Right hindlimb (tissue), 1 donor: ENCODE measurements at places on chromosomes 1 and 21.

DNA sequence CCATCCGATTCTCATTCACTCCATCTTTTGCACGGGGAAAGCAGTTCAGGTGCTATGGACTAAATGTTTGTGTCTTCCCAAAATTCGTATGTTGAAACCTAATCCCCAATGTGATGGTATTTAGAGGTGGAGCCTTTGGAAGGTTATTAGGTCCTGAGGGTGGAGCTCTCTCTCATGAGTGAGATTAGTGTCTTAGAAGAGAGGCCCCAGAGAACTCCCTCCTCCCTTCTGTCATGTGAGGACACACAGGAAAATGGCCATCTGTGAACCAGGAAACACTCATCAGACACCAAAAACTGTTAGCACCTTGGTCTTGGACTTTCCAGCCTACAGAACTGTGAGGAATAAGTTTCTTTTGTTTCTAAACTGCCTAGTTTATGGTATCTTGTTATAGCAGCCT is 15.8 kb upstream of the CCDC190 start:
- DNase-seq = no peak

DNA sequence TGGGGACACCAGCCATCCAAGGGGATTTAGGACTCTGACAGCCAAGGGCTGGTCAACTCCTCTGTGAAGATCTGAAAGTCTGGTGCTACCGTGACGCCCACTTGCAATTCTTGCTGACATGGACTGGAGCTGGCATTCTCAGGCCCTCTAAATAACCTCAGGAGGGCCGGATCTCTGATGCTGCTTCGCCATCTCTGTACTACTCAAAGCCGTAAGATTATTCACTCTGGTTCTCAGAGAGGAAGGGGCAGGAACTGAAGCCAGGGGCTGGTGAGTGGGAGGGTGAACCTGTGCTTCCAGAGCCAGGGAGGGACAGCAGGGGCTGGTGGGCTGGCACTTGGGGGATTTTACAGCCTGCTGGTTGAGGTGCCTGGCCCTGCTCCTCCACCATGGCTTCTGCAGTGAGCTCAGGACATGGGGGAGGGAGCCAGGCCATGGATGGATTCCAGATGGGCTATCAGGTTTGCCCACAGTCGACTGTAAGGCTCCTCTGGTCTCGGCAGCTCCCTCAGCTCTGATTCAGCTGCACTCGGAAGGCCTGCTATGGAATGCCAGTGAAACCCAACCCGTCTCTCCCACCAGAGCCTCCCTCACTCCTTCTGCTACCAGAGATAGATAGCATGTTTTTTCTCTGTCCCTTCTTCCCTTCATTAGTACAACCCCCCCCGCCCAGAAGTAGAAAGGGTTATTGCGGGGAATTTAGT is 84.5 kb downstream of the PLXNA2 start:
- peak; percentile 84 for DNase-seq

DNA sequence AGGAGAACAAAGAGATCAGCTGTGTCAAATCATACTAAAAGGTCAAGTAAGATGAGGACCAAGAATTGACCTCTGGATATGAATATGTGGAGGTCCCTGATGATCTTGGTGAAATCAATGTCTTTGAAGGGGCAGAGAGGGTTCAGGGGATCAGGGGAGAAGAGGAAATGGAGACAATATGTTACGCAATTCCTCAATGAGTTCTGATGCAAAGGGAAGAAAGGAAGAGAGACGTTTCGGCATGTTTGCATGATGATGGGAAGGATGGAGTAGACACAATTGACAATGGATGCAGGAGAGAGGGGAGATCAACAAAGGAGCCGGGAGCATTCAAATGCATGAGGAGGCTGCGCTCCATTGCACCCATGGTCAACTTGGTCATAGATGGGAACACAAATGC is 36.0 kb upstream of the GUCA2B start:
- no peak for DNase-seq

DNA sequence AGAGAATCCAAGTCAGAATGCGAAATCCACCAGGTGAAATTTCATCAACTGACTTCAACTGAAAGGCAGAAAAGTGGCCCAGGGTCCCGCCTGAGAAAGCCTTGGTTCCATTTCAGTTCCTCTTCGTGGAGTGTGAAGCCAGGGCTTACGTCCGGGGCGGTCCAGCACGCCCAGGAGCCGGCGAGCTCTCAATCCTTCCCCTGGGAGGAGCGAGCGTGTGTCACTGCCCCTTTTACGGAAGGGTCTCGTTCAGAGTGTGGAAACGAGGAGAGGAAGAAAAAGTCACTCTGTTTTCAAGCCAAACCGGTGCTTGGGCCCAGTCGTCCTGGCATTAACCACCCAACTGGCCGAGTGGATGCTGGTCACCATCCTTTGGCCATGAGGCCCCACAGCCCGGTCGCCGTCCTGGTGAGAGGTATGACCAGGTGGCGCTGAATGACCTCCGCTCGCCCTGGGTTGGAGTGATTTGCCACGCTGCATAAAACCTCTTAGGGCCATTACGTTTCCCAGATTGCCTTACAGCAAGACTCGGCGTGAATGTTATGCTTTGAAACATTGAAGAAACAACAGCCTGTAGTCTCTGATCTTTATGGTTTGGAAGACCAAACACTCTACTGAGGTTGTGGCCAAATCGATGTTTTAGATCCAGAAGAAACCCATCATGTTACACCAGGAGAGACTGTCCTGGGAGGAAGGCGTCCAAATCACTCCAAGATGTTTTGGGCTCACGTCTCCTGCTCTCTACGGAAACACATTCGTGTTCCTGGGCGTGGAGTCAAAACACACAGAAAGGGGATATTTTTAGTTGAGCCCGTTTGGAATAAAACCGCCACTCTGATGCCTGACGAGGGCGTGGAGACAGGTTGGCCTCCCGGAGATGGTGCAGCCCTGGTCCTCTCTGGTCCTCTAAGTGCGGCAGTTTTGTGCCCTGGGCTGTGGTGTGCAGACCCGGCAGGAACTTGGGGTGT is 93.6 kb upstream of the ACTRT2 start:
- DNase-seq = peak; percentile 78

DNA sequence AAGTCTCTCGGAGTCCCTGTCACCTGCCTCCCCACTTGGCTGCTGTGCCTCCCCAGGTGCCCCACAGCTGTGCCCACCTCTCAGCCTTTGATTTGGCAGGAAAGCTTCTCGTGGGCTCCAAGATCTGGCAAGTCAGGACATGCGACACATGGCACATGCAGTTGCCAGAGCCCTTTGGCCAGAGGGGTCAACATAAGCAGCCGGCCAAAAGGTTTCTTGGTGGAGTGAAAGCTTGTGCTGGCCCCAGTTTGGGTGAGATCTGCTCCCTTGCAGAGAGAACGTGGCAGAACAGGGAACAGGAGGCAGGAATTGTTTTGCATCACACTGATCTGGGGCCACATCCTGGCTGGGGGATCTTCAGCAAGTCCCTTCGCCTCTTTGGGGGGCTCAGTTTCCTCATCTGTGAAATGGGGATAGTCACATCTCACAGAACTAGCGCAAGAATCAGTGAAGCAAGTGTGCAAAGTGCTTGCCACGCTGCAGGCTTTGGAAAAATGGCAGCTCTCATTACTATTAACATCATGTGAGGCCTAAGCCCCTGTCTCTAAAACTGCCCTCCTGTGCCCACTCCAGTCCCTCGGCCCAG is 232.6 kb downstream of the TRABD2B start:
- no peak for DNase-seq

GRCh38 chr1:203813581-203814341 is 18.3 kb downstream of the ZBED6 start:
- no peak for DNase-seq

DNA sequence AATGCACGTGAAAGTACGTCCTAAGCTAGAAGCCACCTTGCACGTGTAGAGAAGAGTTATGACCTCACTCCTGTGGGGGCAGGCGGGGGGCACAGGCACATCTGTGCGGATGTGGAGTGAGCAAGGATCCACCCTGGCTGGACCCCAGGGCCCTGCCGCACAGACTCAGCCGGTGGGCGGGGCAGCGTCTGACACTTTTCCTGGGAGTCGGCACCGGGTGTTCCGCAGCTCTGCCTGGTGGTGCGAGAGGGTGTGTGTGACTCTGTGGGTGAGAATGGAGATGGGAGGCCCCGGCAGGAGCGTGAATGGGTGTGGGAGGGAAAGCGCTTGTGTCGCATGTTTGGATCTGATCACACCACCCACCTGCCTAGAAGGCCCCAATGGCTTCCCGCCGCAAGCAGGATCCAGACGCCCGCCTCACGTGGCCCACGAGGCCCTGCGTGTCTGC is 29.5 kb downstream of the RAP1GAP start:
- DNase-seq = no peak

- no peak for DNase-seq
Observed at GRCh38 chr1:45306319-45306718, 20.4 kb upstream of the HPDL start.

DNA sequence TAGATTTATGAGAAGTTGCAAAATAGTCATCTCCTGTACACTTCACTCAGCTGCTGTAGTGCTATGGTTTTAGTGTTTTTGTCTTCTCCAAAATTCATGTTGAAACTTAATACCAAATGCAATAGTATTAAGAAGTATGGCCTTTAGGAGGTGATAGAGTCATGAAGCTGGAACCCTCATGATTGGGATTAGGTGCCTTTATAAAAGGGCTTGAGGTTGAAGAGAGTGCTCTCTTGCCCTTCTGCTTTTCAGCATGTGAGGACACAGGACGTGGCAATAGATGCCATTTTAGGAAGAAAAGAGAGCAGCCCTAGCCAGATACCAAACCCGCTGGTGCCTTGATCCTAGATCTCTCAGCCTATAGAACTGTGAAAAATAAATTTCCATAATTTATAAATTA is 87.6 kb downstream of the CTH start:
- no peak for DNase-seq

DNA sequence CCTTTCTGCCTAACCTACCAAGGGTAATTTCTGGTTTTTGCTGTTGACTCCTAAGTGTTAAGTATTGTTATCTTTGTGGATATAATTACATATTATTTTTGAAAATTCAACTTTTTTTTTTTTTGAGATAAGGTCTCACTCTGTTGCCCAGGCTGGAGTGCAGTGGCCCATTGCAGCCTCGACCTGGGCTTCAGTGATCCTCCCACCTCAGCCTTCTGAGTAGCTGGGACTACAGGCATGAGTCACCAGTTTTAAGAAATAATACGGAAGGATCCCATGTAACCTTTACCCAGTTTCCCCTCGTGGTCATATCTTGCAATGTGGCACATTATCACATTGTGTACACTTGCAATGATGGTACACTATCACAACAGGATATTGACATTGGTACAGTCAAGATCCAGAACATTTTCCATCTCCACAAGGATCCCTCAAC is 3.1 kb downstream of the CHD1L start:
- no peak for DNase-seq

DNA sequence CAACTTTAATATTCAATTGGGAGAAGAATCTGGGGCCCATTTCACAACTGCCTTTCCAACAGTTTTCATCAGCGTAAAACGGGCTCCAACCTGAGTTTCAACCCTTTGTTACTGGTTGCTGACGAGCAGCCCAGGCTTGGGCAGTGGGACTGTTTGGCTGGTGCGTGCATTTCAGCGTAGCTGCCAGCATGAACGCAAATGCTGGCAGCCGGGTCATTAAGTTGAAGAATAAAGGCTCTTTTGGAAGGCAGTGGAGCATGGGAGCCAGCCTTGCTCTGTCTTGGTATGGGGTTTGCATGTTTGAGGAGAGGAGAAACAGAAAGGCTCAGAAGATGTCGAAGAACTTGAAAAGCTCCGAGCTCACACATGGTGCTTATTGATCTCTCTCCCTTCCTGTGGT is 40.7 kb downstream of the WDR3 start:
- DNase-seq = peak; percentile 23

DNA sequence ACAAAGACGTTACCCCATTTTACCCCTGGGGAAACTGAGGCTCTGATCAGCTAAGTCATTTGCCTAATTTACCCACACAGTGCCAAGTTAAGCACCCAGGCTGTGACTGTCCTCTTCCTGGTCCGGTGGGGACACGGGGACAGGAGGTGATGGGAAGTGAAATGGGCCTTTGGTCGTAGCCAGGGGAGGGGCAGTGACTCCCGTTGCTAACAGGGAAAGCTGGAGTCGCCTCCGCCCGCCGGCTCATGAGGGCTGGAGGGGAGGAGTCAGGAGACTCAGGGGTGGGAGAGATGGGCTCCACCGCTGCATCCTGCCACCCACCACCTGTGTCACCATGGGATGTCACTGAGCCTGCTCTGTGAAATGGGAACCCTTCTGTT is 139.3 kb downstream of the PGBD5 start:
- DNase-seq = no peak

GRCh38 chr1:244089561-244089960 is 38.5 kb downstream of the ZBTB18 start:
- DNase-seq = no peak

- no peak for DNase-seq
Observed at GRCh38 chr1:26027716-26028489, 6.3 kb downstream of the EXTL1 start.

GRCh38 chr1:55800503-55800902 is 585.3 kb upstream of the USP24 start:
- no peak for DNase-seq

GRCh38 chr1:187763976-187764375 is 935.2 kb downstream of the PLA2G4A start:
- DNase-seq = no peak

DNA sequence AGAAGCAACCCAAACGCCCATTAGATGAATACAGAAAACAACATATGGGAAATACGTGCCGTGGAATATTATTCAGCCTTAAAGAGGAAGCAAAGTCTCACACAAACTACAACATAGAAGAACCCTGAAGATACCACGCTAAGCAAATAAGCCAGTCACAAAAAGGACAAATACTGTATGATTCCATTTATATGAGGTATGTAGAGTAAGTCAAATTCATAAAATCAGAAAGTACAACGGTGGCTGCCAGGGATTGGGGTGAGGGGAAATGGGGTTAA is 54.2 kb downstream of the SIPA1L2 start:
- DNase-seq = no peak

GRCh38 chr1:2469103-2469940 is 6.8 kb upstream of the PLCH2 start:
- no peak for DNase-seq

DNA sequence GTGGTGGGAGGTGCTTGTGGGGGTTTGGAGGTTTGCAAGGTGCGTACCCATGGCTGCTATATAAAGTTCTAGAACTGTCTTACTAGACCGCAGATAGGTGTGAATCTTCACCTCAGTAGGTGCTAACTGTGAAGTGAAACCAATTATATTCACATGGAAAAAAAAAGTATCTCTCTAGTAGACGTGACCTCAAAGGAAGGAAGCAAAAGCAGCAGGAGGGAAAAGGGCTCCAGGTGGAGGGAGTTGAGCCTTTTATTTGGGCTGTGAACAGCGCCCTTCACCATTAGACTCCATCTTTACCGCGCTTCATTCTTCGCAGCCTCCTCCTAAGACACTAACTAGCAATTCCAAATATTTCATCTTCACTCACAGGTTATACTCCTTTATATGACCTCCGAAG is 129.8 kb downstream of the TBX19 start:
- no peak for DNase-seq

- peak; percentile 50 for DNase-seq
Observed at GRCh38 chr1:22143065-22144033, at the start of gene WNT4. TSS of gene WNT4 (minus strand) at chr1:22143097. CDS start at chr1:22142922, 175 bp downstream.

- no peak for DNase-seq
Observed at GRCh38 chr1:205600085-205600484, 31.7 kb downstream of the ELK4 start.

- DNase-seq = no peak
Observed at GRCh38 chr1:183651612-183652011, 1.5 kb downstream of the APOBEC4 start.
